ENCODE measurements at places on chromosomes 7 and 10.

DNA sequence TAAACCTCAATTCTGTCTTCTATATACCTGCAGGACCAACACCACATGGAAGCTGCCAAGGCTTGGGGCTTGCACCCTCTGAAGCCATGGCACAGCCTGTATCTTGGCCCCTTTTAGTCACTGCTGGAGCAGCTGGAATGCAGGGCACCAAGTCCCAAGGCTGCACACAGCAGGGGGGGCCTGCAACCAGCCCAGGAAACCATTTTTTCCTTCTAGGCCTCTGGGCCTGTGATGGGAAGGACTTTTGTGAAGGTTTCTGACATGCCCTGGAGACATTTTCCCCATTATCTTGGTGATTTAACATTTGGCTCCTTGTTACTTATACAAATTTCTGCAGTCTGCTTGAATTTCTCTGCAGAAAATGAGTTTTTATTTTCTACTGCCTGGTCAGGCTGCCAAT lies 123.2 kb upstream of the PCGF5 start:
- no peak for DNase-seq

- DNase-seq: no peak
These were observed 77.5 kb upstream of the PDE1C start for GRCh38 chr7:32147546-32148268.

GRCh38 chr10:12181065-12181775 lies 14.5 kb downstream of the NUDT5 start:
- DNase-seq: no peak

GRCh38 chr10:119078422-119079179 lies 2.0 kb downstream of the EIF3A start:
- DNase-seq: no peak

All from GM12864 (cell line).